ENCODE measurements at places on chromosomes 16 and 17. TPM values are rescaled to one million over a fixed set of nuclear protein-coding genes. Genes with fewer than 3 reads are reported as not detected.
A peak's percentile ranks its signal among the peaks of the same experiment; 100 is the strongest.

CFAP97D1 gene
- 0.13 TPM for total RNA-seq

- H3K36me3 ChIP-seq = no peaks in the 10 kb centered on the region
- H3K4me3 ChIP-seq = no peak overlapping the region
- H3K27ac ChIP-seq = no peak overlapping the region
- H3K27me3 ChIP-seq = no peaks in the 10 kb centered on the region
These were observed 77.4 kb downstream of the JPH3 start for GRCh38 chr16:87679593-87680271.

CD79B gene
- total RNA-seq = 3.2 TPM

DNA sequence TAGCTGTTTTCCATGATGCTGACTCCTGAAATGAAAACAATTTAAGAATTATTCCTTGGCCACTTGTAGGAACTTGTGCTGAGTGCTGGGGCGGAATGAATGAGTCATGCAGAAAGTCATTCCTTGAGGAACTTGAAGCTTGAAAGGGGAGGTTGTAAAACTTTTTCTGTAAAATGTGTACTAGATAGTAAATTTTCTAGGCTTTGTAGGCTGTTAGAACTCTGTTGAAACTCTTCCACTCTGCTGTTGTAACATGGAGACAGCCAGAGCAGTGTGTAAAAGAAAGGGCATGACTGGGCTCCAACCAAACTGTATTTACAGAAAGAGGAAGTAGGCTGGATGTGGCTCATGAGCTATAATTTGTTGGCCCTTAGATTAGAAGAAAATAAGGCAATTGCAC lies 46.1 kb downstream of the ABCA8 start:
- 0 out of 2 replicates have a peak, but pooled peaks cover 2% of the 10 kb centered on the region for H3K4me1 ChIP-seq
- H3K4me3 ChIP-seq = no peak overlapping the region
- DNase-seq = no peak
- no peak overlapping the region for H3K27ac ChIP-seq
- no peaks in the 10 kb centered on the region for H3K36me3 ChIP-seq

DNA sequence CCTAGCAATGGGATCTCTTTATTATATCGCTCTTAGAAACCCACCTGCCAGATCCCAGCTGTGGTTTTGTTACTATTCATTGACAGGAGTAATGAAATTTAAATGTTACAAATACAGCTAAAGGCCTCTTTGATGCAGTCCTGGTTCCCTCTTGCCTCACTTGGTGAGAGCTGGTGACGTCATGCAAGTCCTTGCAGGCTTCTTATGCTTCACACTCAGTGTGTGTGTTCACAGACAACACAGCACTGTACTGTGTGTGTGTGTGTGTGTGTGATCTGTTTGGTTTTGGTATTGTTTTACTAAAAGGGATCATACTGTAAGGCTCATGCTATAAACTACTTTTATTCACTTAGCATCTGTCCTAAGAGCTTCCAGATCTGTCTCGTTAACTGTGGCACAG lies 75.0 kb downstream of the USP22 start:
- H3K27me3 ChIP-seq = no peaks in the 10 kb centered on the region
- H3K36me3 ChIP-seq = peaks cover 3% of the 10 kb centered on the region
- H3K4me1 ChIP-seq = peaks cover 44% of the 10 kb centered on the region
- H3K27ac ChIP-seq = no peak overlapping the region

DNA sequence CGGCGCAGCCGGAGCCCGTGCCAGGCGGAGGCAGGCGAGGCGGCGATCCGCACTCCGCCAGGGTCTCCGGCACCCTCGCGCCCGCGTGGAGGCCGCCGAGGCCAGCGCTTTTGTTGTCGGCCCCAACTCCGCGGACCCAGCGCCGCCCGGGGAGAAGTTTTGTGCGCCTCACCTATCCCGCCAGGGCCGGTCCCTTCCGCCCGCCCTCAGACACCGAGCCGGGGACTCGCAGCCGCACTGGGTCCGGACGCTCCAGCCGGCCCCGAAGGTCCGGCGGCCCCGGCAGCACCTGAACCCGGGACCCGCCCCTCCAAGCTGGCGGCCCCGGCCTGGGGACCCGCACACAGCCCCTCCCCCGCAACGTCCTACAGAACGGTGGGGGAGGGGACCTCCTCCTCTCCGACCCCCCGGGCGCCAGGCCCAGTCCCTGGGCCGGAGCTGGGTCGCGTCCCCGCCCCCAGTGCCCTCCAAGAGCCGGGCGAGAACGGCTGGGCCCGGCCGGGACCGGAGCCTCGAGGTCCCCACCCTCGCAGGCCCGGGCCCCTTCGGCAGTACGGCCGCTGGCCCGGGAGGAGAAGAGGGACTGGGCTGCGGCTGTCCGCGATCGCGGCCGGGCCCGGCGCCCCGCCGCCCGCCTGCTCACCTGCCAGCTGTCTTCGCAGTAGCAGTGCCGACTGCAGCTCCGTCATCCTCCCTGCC lies 698 bp downstream of the UBE2G1 start:
- no peak overlapping the region for H3K27ac ChIP-seq
- peak overlapping the region; percentile 52 for H3K4me3 ChIP-seq
- H3K36me3 ChIP-seq = peaks cover 24% of the 10 kb centered on the region
- peak; percentile 60 for DNase-seq

MYLK3 gene
- 0.41 TPM for total RNA-seq

- no peak overlapping the region for H3K27ac ChIP-seq
- H3K4me3 ChIP-seq = no peak overlapping the region
- no peaks in the 10 kb centered on the region for H3K27me3 ChIP-seq
- H3K4me1 ChIP-seq = peaks cover 30% of the 10 kb centered on the region
- no peak for DNase-seq
These were observed 45.2 kb downstream of the DCUN1D3 start for GRCh38 chr16:20854963-20855362.

- H3K27me3 ChIP-seq = no peaks in the 10 kb centered on the region
- no peak overlapping the region for H3K4me3 ChIP-seq
- no peak for DNase-seq
- H3K36me3 ChIP-seq = peaks cover 34% of the 10 kb centered on the region
- peaks cover 63% of the 10 kb centered on the region for H3K4me1 ChIP-seq
These were observed 9.7 kb downstream of the RMI2 start for GRCh38 chr16:11354733-11355574.

DNA sequence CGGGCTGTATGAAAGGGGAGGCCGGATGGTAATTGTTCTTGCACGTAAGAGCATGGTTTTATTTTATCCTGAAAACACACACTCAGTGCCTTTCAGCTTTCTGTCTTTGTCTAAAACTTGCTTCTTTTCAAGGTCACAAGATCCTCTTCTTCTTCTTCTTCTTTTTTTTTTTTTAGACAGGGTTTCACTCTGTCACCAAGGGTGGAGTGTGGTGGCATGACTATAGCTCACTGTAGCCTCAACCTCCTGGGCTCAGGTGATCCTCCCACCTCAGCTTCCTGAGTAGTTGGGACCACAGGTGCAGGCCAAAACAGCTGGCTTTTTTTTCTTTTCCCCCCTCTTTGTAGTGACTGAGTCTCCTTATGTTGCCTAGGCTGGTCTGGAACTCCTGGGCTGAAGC lies 15.9 kb upstream of the ZNF629 start:
- H3K4me1 ChIP-seq = peaks cover 14% of the 10 kb centered on the region
- H3K36me3 ChIP-seq = no peaks in the 10 kb centered on the region
- no peak overlapping the region for H3K4me3 ChIP-seq
- no peak overlapping the region for H3K27ac ChIP-seq
- peaks cover 73% of the 10 kb centered on the region for H3K27me3 ChIP-seq

- H3K4me3 ChIP-seq = peak overlapping the region; percentile 79
- peaks cover 16% of the 10 kb centered on the region for H3K27me3 ChIP-seq
- no peak overlapping the region for H3K27ac ChIP-seq
- peaks cover 47% of the 10 kb centered on the region for H3K4me1 ChIP-seq
- DNase-seq = no peak
These were observed 2.0 kb downstream of the WSCD1 start for GRCh38 chr17:6072157-6072556.

- no peaks in the 10 kb centered on the region for H3K36me3 ChIP-seq
- H3K27ac ChIP-seq = no peak overlapping the region
- no peaks in the 10 kb centered on the region for H3K27me3 ChIP-seq
- no peaks in the 10 kb centered on the region for H3K4me1 ChIP-seq
These were observed 74.8 kb upstream of the MARCHF10 start for GRCh38 chr17:62882878-62883277.

C16orf92 gene
- not detected for total RNA-seq

DNA sequence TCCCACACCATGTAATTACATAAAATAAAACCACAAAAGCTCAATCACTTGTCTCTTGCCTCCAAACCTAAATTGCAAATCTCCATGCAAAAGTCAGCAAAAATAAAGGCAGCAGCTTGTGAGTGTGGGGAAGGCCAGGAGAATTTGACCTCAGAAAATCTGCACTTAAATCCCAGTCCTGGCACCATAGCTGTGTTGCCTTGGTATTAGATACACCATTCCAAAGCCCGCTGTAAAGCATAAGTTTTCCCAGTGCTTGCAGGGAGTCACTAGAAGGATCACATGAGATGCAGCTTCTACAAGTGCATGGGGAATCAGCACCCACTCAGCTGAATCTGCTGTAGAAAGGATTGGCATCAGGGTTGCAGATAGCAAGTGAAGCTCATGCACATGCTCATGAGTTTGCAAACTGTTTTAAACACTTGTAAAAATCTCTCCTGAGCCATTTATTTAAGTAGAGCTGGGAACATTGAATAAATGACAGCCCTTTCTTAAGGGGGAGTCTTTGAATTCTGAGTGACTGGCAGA lies 495.0 kb upstream of the HSBP1 start:
- H3K4me3 ChIP-seq = no peak overlapping the region
- H3K36me3 ChIP-seq = no peaks in the 10 kb centered on the region
- no peaks in the 10 kb centered on the region for H3K4me1 ChIP-seq
- DNase-seq = no peak
- no peak overlapping the region for H3K27ac ChIP-seq
- no peaks in the 10 kb centered on the region for H3K27me3 ChIP-seq

APOH gene
- 1.9 TPM for total RNA-seq

DNA sequence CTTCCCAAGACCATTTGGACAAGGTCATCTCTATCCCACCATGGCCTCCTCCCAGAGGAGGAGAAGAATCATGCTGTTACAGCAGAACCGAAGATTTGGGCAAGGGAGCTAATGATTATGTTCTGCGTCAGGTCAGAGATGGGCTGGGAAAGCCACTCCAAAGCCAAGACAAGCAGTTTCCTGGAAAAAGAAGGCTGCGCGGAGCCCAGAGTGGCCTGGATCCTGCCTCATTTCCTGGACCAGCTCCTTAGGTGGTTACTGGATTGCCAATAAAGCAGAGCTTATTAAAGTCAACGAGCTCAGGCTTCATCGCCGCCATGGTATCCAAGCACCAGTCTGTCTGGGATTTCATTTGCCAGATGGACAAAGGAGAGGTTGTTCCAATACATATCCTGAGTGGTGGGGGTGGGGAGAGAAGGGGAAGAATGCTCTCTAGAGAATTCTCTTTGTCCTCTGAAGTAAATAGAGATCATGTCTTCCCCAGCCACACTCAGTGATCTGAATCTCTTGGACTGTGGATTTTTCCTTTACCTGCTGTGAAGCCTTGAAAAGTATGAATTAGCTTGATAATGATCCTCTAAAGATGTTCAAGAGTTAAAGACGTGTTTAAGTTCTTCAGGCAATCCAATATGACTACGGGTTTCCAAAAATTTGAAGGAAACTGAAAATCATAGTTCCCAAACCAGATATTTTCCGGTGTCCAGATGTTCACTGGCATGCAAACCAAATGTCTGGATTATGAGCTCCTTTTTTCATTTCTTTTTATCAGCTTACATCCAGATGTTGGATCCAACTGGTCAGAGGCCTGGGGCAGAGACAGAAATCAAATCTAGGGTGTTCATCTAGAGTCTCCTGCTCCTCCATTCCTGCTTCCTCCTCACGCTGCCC lies 17.7 kb downstream of the PRAC1 start:
- no peaks in the 10 kb centered on the region for H3K36me3 ChIP-seq
- peaks cover 57% of the 10 kb centered on the region for H3K27me3 ChIP-seq
- no peak overlapping the region for H3K4me3 ChIP-seq
- H3K4me1 ChIP-seq = peaks cover 9% of the 10 kb centered on the region

CACNG5 gene
- 3.1 TPM for total RNA-seq
